Caki2 (cell line): ENCODE measurements at places on chromosomes 12 and 14. TPM values are rescaled to one million over a fixed set of nuclear protein-coding genes. Genes with fewer than 3 reads are reported as not detected.
A peak's percentile ranks its signal among the peaks of the same experiment; 100 is the strongest.

- peak; percentile 28 for DNase-seq
Measured at GRCh38 chr12:33587784-33588712, 148.4 kb upstream of the SYT10 start.

DNA sequence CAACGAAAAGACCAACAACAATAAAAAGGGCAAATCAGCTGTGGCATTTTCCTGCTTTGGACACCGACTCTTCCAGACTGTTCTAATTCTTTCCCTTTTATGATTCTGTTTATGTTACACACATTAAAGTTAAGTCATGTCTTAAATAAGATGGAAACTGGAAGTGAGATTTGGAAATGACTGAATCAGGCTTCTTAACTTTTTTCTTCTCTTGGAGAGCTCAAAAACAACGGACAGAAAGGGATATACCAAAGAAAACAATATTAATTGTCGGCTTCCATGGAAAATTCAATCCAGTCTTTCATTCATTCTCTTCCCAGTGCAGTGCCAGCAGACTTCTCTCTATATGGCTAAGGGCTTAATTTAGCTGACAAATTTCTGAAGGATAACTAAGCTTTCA, 214.9 kb upstream of the DDHD1 start:
- no peak for DNase-seq

- DNase-seq: peak; percentile 26
Measured at GRCh38 chr12:95574799-95575452, 23.6 kb upstream of the USP44 start.

DNA sequence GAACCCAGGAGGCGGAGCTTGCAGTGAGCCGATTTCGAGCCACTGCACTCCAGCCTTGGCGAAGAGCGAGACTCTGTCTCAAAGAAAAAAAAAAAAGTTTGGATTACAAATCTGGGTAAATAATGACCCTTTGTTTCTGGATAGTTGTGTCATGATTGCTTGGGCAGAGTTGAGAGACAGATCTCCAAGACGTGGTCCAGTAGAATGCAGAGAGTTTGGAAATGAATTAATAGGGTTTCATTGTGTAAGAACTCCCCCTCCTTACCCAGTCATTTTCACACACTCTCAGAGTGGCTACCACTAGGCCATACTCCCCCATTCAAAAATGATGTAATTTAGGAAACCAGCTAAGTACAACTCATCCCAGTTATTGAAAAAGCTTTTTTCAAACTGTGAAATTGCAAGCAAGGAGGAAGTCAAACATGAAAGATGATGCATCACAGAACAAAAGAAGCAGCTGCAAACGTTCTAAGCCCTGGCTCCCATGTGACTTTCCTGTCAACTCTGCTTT, 1331.9 kb downstream of the AACS start:
- DNase-seq: no peak

GRCh38 chr12:76276499-76277151, 71.6 kb downstream of the BBS10 start:
- no peak for DNase-seq

DDN gene
- total RNA-seq: not detected in 2 replicates

LTBR gene
- 102 and 136 TPM in 2 replicates for total RNA-seq
